Ureter (tissue), 1 donor: ENCODE measurements at places on chromosomes 2 and 18. TPM values are rescaled to one million over a fixed set of nuclear protein-coding genes. Genes with fewer than 3 reads are reported as not detected.
A peak's percentile ranks its signal among the peaks of the same experiment; 100 is the strongest.

- peak; percentile 26 for DNase-seq
Observed at GRCh38 chr2:20456636-20457426, 10.0 kb downstream of the RHOB start.

- no peak for DNase-seq
Observed at GRCh38 chr18:79787865-79788733, 9.6 kb upstream of the KCNG2 start.

The COL6A3 gene
- 197 TPM for total RNA-seq

DNA sequence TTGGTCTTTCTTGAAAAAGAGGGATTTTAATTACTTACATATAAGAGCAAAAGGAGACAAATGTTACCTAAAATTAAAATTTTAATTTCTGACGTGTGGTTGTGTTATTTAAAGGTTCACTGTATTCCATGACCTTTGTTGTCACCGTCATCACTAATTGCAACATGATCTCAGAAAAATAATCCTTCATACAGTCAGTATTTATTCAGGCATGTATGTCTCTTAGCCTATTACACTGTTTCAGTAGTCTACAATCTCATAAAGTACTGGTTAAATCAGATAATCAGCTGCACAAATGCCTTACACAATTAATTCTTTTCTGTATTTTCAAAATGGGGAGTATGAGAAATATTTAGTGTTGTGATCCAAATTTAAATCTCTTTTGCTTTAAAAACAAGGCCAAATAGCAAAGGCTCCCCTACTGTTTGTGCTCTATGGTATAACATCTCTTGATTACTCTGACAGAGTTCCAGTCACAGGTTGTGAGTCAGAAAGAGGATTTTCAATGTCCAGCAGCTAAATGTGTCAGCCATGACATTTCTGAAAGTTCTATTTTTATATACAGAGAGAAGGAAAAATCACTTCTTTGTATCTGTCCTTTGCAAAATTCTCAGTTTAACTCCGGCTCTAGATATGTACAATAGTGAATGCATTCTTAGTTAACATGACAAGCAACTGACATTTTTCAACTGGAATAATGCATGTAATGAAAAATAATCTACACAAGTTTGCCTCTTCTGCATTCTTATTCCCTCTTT lies 184.0 kb downstream of the FIGN start:
- DNase-seq, result no peak

DNA sequence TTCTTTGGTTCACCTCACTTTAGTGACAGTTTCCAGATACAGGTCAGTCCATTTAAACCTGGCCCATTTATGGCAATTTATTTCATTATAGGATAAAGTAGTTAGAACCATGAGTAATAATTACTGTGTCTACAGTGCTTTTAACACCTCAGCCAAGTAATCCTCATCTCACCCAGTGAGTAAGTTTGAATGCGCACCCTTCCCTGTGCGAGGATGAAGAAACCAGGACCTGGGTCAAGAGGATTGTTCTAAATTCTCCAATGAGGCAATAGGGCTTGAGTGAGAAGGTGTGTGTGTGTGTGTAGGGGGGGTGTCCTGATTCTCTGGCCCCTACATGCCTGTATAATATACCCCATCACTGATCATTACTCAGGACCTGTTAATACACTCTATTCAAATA lies 854 bp upstream of the MYO1B start:
- no peak for DNase-seq

The CYS1 gene
- 4.0 TPM for total RNA-seq

The LINC00305 gene
- total RNA-seq, result not detected

DNA sequence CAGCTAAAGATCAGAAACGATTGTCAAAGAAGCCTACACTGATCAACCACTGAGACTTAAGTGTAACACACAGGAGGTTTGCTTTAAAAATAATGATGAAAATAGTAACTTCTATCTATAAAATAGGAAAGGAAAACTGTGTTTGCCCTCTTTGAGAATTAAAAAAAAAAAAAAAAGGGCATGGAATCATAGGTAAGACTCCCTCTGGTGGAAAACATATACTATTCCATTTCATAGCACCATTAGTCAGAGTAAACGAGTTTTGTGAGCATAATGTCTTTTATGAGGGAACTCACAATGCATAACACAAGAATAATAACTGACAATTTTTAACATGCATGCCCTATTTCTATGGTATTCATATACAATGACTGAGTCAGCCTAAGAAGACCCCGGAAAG lies 36.3 kb downstream of the SLC35F5 start:
- DNase-seq, result no peak

The TMEM163 gene
- total RNA-seq, result 10.1 TPM

DNA sequence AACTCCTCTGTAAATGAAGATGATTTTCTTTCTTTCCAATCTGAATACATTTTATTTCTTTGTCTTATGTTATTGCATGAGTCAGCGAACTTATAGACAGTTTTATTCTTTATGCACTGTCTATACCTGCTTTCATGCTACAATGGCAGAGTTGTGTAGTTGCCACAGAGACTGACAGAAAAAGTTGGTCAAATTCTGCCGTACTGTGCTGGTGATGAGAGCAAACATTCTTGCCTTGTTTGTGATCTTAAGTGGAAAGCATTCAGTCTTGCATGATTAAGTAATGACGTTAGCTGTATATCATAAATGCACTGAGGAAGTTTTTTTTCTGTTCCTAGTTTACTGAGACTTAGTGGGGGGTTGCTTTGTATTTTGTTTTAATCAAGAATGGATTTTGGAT lies 32.9 kb downstream of the ZC3H15 start:
- no peak for DNase-seq

The ONECUT2 gene
- total RNA-seq, result 0.03 TPM

The SERPINB11 gene
- total RNA-seq, result not detected

The IL18R1 gene
- total RNA-seq, result 12.4 TPM

- DNase-seq, result no peak
Observed at GRCh38 chr2:226079671-226080181, 680.2 kb downstream of the NYAP2 start.

DNA sequence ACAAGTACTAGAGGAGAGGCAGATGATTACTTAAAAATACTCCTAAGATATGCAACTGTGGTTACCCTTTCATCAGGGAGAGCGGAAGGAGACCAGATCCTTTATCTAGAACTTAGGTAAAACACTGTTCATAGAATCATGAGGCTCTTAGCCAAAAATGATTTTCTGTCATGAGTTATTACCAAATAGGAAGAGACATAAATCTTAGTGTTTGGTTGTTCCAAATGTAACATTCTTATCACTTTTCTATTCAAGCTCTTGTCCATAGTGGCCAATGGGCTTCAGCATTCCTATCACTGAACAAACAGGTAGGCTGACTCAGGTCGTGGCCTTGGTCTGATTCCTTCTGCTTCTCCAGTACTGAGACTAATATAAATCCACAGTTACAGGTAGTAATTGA lies 38.5 kb downstream of the RPRD1A start:
- no peak for DNase-seq

The GYPC gene
- 30.1 TPM for total RNA-seq

- DNase-seq, result no peak
Observed at GRCh38 chr2:152086231-152086630, 12.6 kb downstream of the CACNB4 start.

DNA sequence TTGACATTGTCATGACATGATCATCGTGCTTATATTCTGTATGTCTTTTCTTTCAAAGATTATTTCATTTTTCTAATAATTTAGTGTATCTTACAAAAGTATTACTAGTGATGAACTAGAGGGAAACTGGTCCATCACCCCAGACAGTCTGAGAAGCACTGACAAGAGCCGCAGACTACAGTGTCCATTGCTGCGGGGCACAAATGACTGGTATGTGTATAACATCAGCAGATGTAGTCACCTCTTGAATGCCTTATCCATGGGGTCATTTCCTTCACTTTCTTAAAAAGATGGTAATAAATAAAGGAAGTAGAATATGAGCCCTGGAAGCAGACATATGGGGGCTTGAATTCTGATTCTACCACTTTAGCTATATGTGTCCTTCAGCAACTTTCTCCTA lies 29.6 kb downstream of the NEMP2 start:
- no peak for DNase-seq

GRCh38 chr18:58234359-58234741 lies 190.3 kb downstream of the NEDD4L start:
- no peak for DNase-seq

The ACVR1C gene
- 0.81 TPM for total RNA-seq

The MAP3K19 gene
- total RNA-seq, result not detected

The MC5R gene
- total RNA-seq, result not detected

DNA sequence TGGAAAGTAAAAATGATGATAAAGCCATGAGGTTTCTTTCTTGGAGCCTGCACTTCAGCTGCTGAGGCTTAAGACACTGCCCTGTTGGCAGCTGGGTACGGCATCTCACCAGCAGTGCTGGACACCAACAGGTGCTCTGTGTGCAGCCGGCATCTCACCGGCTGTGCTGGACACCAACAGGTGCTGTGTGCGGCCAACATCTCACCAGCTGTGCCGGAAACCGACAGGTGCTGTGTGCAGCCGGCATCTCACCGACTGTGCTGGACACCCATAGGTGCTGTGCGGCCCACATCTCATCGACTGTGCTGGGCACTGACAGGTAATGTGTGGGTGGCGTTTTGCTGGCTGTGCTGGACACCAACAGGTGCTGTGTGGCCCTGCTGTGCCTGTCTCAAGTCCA lies 190.8 kb downstream of the TMEM18 start:
- DNase-seq, result no peak

DNA sequence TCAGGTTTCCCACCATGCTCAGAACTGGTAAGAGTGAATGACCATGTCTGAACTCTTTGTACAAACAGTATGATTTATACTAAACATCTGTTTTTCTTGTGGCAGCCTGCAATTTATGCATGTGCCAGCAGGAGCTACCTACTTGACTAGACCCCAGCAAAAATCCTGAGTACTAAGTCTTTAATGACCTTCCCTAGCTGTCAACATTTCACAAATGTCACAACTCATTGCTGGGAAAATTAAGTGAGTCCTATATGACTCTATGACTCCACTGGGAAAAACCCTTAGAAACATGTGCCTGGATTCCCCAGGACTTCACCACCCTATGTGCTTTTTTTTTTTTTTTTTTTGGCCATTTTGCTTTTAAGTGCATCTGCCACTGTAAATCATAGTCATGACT lies 1225.8 kb downstream of the SUCLG1 start:
- DNase-seq, result no peak

The RUFY4 gene
- 5.6 TPM for total RNA-seq

The CCDC85A gene
- 1.5 TPM for total RNA-seq

DNA sequence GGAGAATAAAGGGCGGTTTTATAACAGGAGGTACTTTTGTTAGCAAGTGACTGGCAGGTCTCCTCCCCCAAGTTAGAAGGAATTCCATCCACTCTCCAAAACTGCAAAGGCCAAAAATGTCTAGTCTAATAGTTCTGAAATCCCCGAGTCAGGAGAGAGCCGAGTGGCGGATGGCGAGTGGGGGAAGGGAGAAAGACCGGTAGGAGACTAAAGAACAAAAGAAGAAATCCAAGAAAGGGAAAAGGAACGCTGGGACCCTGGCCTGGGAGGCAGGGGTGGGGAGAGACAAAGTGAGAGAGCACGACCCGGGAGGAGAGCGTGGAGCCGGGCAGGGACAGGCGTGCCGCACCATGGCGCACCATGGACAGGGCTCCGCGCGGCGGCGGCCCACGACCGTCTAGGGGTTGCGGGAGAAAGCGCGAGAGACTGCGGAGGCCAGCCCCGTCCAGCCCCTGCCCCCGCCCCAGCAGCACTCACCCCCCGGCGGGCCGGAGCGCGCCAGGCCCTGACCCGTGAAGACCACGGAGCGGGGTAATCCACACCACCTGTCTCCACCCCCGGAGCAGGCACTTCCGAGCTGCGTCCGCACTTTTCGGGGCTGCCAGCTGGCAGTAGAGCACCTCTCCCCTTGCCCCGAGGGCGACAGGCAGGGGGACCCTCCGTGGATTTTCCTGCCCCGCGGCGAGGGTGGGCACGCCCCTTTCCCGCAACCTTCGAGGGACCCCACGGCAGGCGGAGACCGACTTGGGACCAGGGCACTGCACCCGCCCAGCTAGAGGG lies 1.6 kb downstream of the CDH2 start:
- DNase-seq, result no peak

- DNase-seq, result no peak
Observed at GRCh38 chr2:173924285-173924684, 40.9 kb downstream of the SP3 start.

DNA sequence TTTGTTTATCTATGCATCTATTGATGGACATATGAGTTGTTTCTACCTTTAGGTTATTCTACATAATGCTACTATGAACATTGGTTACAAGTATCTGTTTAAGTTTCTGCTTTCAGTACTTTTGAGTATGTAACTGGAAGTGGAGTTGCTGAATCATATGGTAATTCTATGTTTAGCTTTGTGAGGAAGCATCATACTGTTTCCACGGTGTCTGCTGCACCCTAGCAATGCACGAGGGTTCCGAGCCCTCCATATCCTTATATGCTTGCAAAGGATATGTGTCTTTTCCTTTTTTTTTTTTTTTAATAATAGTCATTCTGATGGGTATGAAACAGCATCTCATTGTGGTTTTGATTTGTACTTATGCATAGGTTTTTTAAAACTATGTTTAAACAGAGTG lies 83.7 kb downstream of the FMNL2 start:
- DNase-seq, result no peak
